Upper lobe of right lung (tissue), 1 donor: ENCODE measurements at places on chromosomes 2 and 18. TPM values are rescaled to one million over a fixed set of nuclear protein-coding genes. Genes with fewer than 3 reads are reported as not detected.

- H3K36me3 ChIP-seq = peaks cover 3% of the 10 kb centered on the region
- no peak for DNase-seq
- H3K27me3 ChIP-seq = peaks cover 32% of the 10 kb centered on the region
- no peak overlapping the region for H3K27ac ChIP-seq
- H3K4me3 ChIP-seq = no peak overlapping the region
- H3K4me1 ChIP-seq = peaks cover 5% of the 10 kb centered on the region
These were observed 13.5 kb downstream of the SLC30A3 start for GRCh38 chr2:27249159-27249890.

Gene ALPG
- 0.49 TPM for total RNA-seq

GRCh38 chr2:1162768-1163584 lies 212.3 kb downstream of the SNTG2 start:
- H3K36me3 ChIP-seq = no peaks in the 10 kb centered on the region
- no peaks in the 10 kb centered on the region for H3K27me3 ChIP-seq
- H3K27ac ChIP-seq = peak overlapping the region; percentile 65
- H3K4me3 ChIP-seq = no peak overlapping the region
- no peaks in the 10 kb centered on the region for H3K4me1 ChIP-seq

Gene LRRTM4
- total RNA-seq = 0.41 TPM

GRCh38 chr2:173090973-173091660 lies 15.5 kb downstream of the MAP3K20 start:
- peaks cover 28% of the 10 kb centered on the region for H3K4me1 ChIP-seq
- H3K36me3 ChIP-seq = peaks cover 16% of the 10 kb centered on the region
- H3K27me3 ChIP-seq = no peaks in the 10 kb centered on the region
- H3K4me3 ChIP-seq = no peak overlapping the region
- peak overlapping the region; percentile 31 for H3K27ac ChIP-seq
- DNase-seq = no peak

Gene TNFRSF11A
- 2.5 TPM for total RNA-seq

Gene C1QL2
- not detected for total RNA-seq

DNA sequence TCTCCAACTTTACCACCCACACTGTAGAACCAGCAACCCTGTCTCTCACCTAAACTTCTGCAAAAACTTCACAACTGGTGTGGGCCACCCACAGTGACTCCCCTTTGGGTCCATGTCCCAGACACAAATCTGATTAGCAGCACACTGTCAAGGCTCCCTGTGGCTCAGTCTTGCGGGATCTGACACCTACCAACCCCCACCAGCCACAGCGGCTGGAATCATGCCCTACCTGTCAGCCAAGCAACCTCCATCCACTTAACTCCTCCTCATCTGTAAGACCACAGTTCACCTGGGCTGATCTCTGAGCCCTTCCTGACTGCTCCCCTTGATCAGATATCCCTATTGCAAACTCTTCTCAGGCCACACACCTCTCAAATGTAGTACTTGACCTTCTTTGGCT lies 14.6 kb downstream of the TCF4 start:
- H3K4me1 ChIP-seq = no peaks in the 10 kb centered on the region
- H3K4me3 ChIP-seq = no peak overlapping the region
- H3K36me3 ChIP-seq = no peaks in the 10 kb centered on the region
- no peaks in the 10 kb centered on the region for H3K27me3 ChIP-seq
- no peak overlapping the region for H3K27ac ChIP-seq

DNA sequence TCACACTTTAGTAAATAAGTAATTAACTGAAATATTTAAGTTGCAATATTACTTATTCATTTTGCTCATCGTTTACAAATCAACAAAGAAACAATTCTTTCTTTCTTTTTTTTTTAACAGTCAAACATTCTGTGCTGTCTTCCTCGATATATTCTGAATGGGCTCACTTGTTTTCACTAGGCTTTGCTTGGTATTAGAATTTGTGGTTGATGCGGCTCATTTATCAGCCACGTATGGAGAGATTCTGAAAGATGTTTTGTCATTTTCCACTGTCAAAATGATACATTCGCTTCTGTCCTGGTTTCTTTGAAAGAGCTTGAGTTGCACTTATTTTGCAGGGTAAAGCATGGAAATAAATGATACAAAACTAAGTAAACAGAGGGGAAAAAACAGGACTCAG lies 323.7 kb downstream of the LRRTM1 start:
- H3K36me3 ChIP-seq = no peaks in the 10 kb centered on the region
- no peak overlapping the region for H3K4me3 ChIP-seq
- DNase-seq = no peak

- no peak overlapping the region for H3K4me3 ChIP-seq
- H3K4me1 ChIP-seq = no peaks in the 10 kb centered on the region
- no peak overlapping the region for H3K27ac ChIP-seq
- DNase-seq = no peak
These were observed 318.0 kb downstream of the CELF4 start for GRCh38 chr18:37247497-37248161.

Gene DNAJC5G
- total RNA-seq = not detected

DNA sequence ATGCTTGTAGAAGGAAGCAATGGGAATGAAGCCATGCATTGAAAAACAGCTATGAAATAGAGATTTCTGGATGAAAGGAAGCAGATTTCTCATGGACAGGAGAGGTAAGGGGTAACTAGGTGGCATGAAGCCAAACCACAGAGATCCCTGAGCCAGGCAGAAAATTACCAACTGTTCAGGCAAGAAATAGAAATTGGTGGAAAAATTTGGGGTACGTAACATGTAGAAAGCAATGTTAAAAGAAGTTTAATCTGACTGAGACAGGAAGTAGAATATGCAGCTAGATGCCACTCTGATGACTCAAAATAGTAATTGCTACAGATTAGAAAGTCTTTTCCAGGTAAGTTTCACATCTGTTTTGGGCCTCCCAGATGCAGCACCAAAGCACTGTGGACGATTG lies 928.5 kb upstream of the CELF4 start:
- H3K36me3 ChIP-seq = no peaks in the 10 kb centered on the region
- no peak overlapping the region for H3K27ac ChIP-seq
- H3K4me1 ChIP-seq = no peaks in the 10 kb centered on the region
- no peak overlapping the region for H3K4me3 ChIP-seq
- no peaks in the 10 kb centered on the region for H3K27me3 ChIP-seq

DNA sequence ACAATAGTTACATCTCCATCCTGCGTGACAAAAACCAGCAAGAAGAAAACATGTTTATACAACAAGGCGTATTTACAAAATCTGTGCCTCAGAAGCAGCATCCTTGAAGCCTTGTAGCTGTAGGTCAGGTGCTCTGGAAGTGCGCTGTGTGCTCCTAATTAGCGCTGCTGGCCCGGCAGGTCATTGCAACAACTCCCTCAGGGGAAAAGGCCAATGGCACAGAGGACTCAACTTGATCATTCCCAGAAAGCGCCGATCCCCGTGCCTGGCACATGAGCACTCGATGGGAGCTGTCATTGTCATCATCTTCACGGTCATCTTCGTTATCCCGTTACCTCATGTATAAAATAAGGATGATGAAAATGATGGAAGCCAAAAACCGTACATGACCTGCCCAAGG lies 58.5 kb downstream of the EIPR1 start:
- H3K36me3 ChIP-seq = no peaks in the 10 kb centered on the region
- no peak overlapping the region for H3K27ac ChIP-seq

- H3K36me3 ChIP-seq = no peaks in the 10 kb centered on the region
- DNase-seq = no peak
- H3K4me3 ChIP-seq = no peak overlapping the region
- H3K4me1 ChIP-seq = peaks cover 22% of the 10 kb centered on the region
- H3K27me3 ChIP-seq = no peaks in the 10 kb centered on the region
These were observed 6.1 kb upstream of the TMBIM1 start for GRCh38 chr2:218298314-218298875.

- DNase-seq = peak; percentile 87
- H3K4me3 ChIP-seq = peak overlapping the region; percentile 82
- peaks cover 33% of the 10 kb centered on the region for H3K4me1 ChIP-seq
- peak overlapping the region; percentile 83 for H3K27ac ChIP-seq
These were observed 258 bp downstream of the MGAT4A start for GRCh38 chr2:98730707-98731040.

Gene STPG4
- not detected for total RNA-seq

Gene SNORC
- total RNA-seq = 0.96 TPM

DNA sequence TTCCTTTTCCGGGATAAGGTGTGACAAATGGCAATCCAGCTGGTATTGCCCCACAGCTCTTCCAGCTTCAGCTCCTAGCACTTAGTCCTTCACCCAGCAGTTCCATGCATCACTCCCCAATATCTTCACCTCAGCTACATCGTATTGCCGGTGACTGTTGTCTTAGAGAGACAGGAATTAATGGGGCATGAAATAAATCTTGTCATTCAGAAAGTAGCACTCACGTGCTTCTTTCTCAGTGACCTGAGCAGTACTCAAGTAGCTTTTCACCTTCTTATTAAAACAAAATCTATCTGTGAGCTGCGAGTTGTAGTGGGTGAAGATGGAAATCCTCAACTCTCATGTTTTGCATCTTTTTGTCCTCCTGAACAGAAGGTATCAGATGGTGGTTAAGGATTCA lies 72.8 kb downstream of the PTH2R start:
- H3K4me3 ChIP-seq = no peak overlapping the region
- no peaks in the 10 kb centered on the region for H3K27me3 ChIP-seq

- DNase-seq = no peak
- H3K4me1 ChIP-seq = no peaks in the 10 kb centered on the region
- H3K27ac ChIP-seq = no peak overlapping the region
- H3K36me3 ChIP-seq = no peaks in the 10 kb centered on the region
These were observed 86.4 kb downstream of the GFPT1 start for GRCh38 chr2:69300650-69301049.

GRCh38 chr2:196263181-196263747 lies 91.9 kb upstream of the STK17B start:
- no peaks in the 10 kb centered on the region for H3K36me3 ChIP-seq
- no peaks in the 10 kb centered on the region for H3K27me3 ChIP-seq
- H3K4me1 ChIP-seq = peaks cover 25% of the 10 kb centered on the region
- DNase-seq = no peak
- peak overlapping the region; percentile 4 for H3K27ac ChIP-seq

- H3K36me3 ChIP-seq = no peaks in the 10 kb centered on the region
- no peaks in the 10 kb centered on the region for H3K4me1 ChIP-seq
- H3K27me3 ChIP-seq = no peaks in the 10 kb centered on the region
- no peak for DNase-seq
- H3K4me3 ChIP-seq = no peak overlapping the region
- no peak overlapping the region for H3K27ac ChIP-seq
These were observed 284.6 kb upstream of the LRP1B start for GRCh38 chr2:142415461-142415860.

- DNase-seq = no peak
- no peaks in the 10 kb centered on the region for H3K4me1 ChIP-seq
- H3K27me3 ChIP-seq = no peaks in the 10 kb centered on the region
- no peak overlapping the region for H3K4me3 ChIP-seq
These were observed 78.8 kb upstream of the KCNE4 start for GRCh38 chr2:222973237-222973636.

Gene REG1B
- not detected for total RNA-seq

GRCh38 chr18:79121746-79122474 lies 52.7 kb downstream of the ATP9B start:
- H3K36me3 ChIP-seq = peaks cover 10% of the 10 kb centered on the region
- no peak overlapping the region for H3K27ac ChIP-seq
- H3K4me3 ChIP-seq = no peak overlapping the region

DNA sequence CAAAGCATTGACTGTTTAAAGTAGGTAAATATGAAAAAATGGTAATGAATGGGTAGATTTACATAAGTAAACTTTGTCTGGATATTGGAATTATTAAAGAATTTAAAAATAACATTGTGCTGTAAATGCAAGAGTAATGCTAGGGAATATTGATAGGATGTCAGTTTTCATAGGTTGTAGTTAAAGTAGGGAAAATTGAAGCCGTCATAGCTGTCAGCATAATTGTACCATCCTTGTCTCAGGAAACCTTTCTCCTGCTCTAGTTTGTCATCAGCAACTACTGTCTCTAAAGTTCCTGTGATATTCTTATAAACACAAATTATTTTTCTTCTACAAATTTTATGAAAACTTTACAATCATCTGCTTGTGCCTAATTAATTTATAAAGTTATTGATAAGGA lies 10.1 kb upstream of the SPAG16 start:
- H3K4me1 ChIP-seq = no peaks in the 10 kb centered on the region
- H3K36me3 ChIP-seq = no peaks in the 10 kb centered on the region
- H3K27me3 ChIP-seq = no peaks in the 10 kb centered on the region
- no peak for DNase-seq

Gene ZNF892
- 3.8 TPM for total RNA-seq

Gene GREB1L
- 1.2 TPM for total RNA-seq

Gene LAMA1
- 1.4 TPM for total RNA-seq

Gene INHA
- 0.43 TPM for total RNA-seq

Gene HOXD8
- total RNA-seq = 2.6 TPM
